ENCODE measurements at places on chromosomes 5 and 9.

DNA sequence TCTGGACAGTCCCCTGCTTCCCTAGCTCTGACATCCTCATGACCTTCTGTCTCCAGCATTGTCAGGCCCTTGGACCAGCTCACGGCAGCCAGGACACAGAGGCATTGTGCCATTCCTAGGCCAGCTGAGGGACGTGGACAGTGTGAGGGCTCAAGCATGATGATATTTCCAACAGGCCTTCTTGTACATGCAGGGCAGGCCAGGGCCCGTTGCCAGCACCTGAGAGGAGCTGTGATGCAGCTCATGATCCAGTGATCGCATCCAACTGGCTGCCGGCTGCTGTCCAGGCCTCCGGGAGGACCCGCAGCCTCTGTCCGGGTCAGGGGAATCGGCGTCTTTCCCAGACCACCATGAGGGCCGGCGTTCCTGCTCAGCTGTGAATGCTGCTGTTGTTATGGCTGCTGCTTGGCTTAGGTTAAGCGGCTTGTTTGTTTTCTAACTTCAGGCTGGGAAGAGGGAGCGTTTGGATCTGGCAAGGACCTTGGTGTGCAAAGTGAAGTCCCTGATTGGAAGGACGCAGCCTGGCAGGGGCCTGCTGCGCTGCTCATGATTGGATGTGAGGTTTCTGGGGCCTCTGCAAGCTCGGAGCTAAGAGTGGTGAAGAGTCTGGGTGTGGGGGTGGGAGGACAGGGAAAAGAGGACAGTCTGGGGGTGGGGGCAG is 53.8 kb downstream of the PDZD2 start:
- DNase-seq: no peak

DNA sequence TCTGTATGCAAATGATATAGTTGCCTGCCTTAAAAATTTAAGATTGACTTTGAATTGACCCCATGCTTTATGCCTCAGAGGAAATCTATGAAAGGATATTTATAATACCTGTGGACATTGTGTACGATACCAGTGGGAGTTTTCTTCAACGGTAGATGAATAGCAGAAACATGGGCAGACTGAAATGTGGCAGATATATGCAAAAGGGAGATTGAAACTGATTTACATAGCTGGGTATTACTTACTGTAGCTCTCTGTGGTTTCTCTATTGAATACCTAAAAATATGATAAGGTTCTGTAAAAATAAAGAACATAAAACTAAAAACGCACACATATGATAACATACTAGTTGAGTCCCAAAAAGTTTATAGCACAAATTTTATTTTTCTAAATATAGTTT is 345.2 kb upstream of the PCSK5 start:
- DNase-seq: no peak

GRCh38 chr9:110217656-110218099 is 9.7 kb upstream of the C9orf152 start:
- peak; percentile 61 for DNase-seq

GRCh38 chr9:135100725-135101410 is 13.4 kb downstream of the OLFM1 start:
- DNase-seq: no peak

DNA sequence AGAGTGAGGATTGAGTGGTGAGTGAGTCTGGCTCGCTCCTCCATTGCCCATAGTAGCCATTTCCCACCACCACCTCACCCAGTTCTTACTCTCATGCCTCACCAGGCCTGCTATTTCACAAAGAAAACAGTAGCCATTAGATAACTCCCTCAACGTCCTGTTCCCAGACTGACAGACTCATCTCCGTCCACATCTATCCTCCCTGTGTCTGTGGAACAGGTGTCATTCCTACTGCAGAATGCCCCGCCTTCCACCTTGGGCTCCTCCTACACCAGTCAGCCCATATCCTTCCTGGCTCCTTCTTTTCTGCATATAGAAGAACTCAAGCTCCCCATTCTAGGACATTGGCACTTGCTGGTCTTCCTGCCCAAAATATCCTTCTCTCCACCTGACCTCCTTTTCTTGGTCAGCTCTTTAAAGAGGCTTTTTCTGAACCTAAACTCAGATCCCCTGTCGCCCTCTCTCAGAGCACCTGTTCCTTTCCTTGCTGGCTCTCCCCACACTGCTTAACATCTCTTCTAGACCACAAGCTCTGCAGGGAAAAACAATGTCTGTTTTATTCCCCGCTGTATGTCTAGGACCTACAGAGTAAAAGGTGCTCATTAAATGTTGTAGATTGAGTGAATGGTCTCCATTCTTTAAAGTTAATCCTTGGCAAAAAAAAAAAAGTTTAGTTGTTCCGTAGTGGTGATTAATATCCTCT is 3.2 kb downstream of the TNFAIP8 start:
- no peak for DNase-seq

DNA sequence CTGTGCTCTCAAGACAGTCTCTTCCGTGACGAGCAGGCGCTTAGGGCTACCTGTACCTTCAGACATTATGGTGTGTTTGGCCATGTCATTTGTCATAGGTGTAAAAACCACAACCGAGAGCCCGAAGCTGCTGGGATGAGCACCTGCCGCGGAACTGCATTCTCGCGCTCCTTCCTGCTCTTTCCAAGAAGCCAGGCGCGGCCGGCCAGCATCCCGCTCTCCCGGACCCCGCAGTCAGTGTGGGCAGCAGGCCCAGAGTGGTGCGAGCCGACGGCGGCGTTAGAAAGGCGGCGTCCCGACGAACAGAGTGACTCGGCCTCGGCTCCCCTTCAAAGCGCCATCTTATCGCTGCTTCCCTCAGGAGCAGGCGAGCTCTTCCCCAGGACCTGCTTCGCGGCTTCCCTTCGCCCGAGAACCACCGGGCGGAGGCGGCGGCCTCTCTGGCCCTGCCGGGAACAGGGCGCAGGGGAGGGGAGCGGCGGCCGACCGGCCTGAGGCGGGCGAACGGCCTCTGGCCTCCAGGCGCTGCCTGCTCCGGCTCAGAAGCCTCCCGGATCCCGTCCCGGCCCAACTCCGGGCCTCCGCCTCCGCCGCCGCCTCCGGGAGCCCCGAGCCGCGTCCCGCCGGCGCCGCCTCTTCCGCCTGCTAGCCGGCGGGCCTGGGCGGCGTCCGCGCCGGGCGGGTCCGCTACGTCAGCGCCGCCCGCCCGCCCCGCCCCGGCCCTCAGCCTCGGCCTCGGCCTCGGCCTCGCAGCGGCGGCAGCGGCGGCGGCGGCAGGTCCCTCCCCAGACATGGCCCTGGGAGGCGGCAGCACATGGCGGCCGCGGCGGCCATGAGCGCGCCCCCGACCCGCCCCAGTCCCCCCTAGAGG is at the start of gene FAM120A:
FAM120A (plus strand) TSS at position 741 of the 871 bp plus-strand sequence. CDS start 231 bp downstream, outside the sequence.
- peak; percentile 90 for DNase-seq

DNA sequence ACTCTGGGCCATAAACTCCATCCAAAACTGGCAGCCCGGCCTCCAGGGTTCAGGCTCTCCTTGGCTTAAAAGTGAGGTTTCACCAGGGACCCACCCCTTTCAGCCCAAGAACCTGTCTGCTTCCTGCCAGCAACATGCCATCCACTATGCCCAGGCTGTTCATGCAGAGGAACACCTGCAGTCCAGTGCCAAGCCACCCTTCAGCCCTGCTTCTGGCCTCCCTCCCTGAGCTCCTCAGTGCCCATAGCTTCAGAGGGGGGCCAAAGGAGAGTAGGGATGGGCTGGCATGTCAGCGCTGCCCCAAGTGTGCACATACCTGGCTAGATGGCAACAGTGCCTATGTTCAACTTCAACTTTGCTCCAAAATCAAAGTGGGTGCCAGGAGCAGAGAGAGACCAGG is 166.9 kb upstream of the MRPS30 start:
- DNase-seq: no peak

- DNase-seq: no peak
Measured at GRCh38 chr9:31587146-31587545, 797.3 kb upstream of the ACO1 start.

DNA sequence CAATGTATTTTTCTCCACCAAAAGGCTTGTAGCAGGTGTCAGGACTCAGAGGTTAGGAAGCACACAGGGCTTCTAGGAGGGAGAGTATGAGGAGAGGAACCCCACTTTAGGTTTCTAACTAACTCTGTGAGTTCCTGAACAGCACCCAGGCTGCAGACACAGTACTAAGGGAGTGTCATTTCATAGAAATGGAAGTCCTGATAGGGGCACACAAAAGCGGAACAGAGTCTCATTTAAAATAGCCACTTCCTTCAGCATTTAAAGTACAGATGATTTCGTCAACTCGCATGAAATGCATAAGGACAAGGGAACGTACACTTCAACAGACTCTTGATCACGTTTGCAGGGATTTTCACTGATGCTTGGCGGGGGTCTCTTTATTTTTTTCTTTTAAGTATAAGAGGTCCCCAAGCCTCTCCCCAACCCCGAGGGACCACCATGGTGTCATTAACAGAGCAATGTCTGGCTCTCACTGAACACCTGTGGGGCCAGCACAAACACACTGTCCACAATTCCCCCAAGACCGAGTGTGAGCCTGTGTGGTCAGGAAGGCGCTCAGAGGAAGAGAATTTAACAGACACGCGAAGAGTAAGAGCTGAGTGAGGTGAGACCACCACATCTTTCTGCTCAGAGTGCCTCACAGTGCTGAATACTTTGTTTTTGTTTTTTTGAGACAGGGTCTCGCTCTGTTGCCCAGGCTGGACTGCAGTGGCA is 82.3 kb downstream of the SECISBP2 start:
- peak; percentile 52 for DNase-seq

Data from common myeloid progenitor, CD34-positive (primary cell).